ENCODE measurements at places on chromosomes 6 and 20. TPM values are rescaled to one million over a fixed set of nuclear protein-coding genes. Genes with fewer than 3 reads are reported as not detected.

RIN2 gene
- total RNA-seq = 0.57 TPM

MAFB gene
- not detected for total RNA-seq

WFDC10B gene
- total RNA-seq = not detected

KCNQ5 gene
- 0.59 TPM for total RNA-seq

STX11 gene
- total RNA-seq = 30.1 TPM

CEP43 gene
- 32.5 TPM for total RNA-seq

- peaks cover 43% of the 10 kb centered on the region for H3K4me1 ChIP-seq
- H3K27me3 ChIP-seq = no peaks in the 10 kb centered on the region
Measured at GRCh38 chr6:52577778-52578463, 1.1 kb upstream of the TRAM2 start.

GRCh38 chr6:160042788-160043301 is 74.0 kb downstream of the IGF2R start:
- no peak overlapping the region for H3K27ac ChIP-seq
- H3K27me3 ChIP-seq = no peaks in the 10 kb centered on the region
- H3K36me3 ChIP-seq = peaks cover 82% of the 10 kb centered on the region
- H3K4me1 ChIP-seq = peaks cover 7% of the 10 kb centered on the region
- H3K4me3 ChIP-seq = no peak overlapping the region

DNA sequence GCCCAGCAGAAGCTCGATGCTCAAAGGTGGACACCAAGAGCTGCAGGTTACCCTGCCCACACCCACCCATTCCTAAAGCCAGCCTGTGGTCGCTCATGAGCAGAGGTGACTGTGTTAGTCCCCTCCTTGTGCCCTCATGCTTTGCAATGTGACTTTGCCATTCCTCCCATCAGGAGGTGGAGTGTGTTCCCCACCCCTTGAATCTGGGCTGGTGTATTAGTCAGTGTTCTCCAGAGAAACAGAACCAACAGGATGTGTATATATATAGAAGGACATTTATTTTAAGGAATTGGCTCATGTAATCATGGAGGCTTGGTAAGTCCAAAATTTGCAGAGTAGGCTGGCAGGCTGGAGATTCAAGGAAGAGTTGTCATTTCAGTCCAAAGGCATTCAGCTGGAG is 54.4 kb upstream of the RNF24 start:
- no peak for DNase-seq
- H3K4me3 ChIP-seq = no peak overlapping the region
- no peaks in the 10 kb centered on the region for H3K36me3 ChIP-seq
- H3K27me3 ChIP-seq = no peaks in the 10 kb centered on the region

DNA sequence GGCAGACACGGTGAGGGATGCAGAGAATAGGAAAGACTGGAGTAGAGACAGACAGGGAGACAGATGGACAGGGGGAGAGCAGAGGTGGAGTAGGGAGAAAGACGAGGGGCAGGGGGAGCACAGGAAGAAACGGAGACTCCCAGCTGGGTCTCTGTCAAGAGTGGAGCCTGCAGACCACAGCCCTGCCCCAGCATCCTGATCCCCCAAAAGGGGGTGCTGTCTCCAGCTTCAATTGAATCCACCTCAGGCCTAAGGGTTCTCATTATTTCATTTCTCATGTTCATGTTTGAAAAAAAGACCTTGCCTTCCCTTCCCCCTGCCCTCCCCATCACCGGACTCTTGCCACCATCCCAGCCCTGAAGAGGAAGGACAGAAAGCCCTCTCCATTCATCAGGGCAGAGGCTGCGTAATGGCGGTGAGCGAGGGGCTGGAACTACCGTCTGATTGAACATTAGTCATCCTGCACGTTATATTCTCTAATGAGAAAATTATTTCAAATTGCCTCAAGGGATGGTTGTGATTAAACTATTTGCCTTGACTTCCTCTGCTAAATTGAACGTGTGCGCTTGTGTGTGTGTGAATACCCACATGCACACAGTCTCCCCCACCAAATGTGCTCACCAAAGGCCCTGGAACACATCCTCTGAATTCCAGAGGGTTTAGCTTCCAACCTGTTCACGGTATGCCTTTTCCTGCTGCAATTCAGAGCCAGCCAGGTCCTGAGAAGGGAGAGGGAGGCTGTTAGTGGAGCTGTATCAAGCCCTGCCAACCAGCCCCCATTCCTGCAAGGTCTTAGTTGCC is 98.3 kb downstream of the CDC5L start:
- no peaks in the 10 kb centered on the region for H3K36me3 ChIP-seq
- H3K27me3 ChIP-seq = no peaks in the 10 kb centered on the region
- H3K4me3 ChIP-seq = no peak overlapping the region
- no peak overlapping the region for H3K27ac ChIP-seq
- DNase-seq = no peak

GRCh38 chr20:62692176-62692575 is 16.5 kb upstream of the NTSR1 start:
- DNase-seq = no peak
- H3K4me3 ChIP-seq = no peak overlapping the region
- no peaks in the 10 kb centered on the region for H3K36me3 ChIP-seq

DNA sequence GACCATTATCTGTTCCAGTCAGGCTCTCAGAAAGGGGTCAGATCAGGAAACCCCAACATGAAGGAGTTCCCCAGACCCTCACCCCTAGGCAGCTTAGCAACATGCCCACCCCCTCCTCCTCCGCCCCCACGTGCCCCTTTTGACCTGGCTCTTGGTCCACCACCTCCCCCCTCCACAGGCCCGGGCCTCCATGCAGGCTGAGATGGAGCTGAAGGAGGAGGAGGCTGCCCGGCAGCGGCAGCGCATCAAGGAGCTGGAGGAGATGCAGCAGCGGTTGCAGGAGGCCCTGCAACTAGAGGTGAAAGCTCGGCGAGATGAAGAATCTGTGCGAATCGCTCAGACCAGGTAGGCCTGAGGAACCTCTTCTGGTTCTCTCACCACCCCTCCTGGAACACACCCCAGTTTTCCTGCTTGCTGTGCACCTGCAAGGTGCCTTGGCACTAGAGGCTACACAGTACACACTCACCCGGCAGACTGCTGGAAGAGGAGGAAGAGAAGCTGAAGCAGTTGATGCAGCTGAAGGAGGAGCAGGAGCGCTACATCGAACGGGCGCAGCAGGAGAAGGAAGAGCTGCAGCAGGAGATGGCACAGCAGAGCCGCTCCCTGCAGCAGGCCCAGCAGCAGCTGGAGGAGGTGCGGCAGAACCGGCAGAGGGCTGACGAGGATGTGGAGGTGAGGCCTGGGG is 21.9 kb downstream of the DEF6 start:
- no peak overlapping the region for H3K4me3 ChIP-seq
- no peaks in the 10 kb centered on the region for H3K27me3 ChIP-seq
- no peak for DNase-seq
- H3K36me3 ChIP-seq = peaks cover 89% of the 10 kb centered on the region
- H3K4me1 ChIP-seq = peaks cover 16% of the 10 kb centered on the region
- no peak overlapping the region for H3K27ac ChIP-seq

- DNase-seq = no peak
- no peaks in the 10 kb centered on the region for H3K27me3 ChIP-seq
- no peak overlapping the region for H3K27ac ChIP-seq
- no peaks in the 10 kb centered on the region for H3K36me3 ChIP-seq
Measured at GRCh38 chr6:166747644-166748595, 120.9 kb upstream of the RPS6KA2 start.

GRCh38 chr20:63067721-63068560 is 61.2 kb upstream of the BHLHE23 start:
- DNase-seq = no peak
- H3K4me3 ChIP-seq = no peak overlapping the region
- no peaks in the 10 kb centered on the region for H3K36me3 ChIP-seq
- peaks cover 5% of the 10 kb centered on the region for H3K27me3 ChIP-seq

DNA sequence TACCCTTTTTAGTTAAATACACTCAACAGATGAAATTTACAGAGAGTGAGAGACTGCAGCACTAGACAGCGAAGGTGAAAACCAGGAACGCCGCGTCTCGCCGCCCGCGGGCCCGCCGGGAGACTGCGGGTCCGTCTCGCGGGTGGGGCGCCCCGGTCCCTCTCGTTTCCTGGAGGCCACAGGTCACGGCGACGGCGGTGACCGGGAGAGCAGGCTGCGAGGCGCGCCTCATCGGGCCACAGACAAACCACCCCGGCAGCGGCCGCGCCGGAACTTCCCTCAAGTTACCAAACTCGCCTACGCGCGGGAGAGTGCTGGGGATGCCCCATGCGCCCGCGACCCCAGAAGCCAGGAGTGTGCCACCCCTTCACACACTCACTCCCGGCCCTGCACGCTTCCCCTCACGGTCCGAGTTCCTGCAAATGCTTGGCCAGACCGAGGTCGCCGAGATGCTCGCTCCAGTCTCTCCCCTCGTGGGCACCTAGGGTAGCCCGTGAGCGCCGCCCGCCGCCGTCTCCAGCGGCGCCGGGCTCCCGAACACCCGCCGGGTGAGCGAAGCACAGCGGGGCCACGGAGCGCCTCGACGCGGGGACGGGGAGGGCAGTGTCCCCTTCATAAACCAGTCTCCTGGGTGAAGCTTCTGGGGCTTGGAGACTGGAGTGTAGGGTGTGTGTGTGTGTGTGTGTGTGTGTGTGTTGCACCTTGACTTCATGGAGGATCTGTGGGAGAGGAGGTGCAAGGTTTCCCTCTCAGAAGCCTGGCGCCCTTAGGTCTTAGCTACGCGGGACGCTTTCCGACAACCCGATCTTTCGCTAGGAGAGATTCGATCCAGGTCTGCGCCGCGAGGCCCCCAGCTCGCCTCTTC is 1.4 kb downstream of the BACH2 start:
- no peaks in the 10 kb centered on the region for H3K36me3 ChIP-seq
- peak; percentile 48 for DNase-seq
- H3K4me3 ChIP-seq = peak overlapping the region; percentile 90

GRCh38 chr6:39207416-39208222 is 21.7 kb downstream of the KCNK5 start:
- no peaks in the 10 kb centered on the region for H3K36me3 ChIP-seq
- H3K27me3 ChIP-seq = no peaks in the 10 kb centered on the region
- DNase-seq = no peak

- DNase-seq = no peak
- H3K27me3 ChIP-seq = no peaks in the 10 kb centered on the region
- peaks cover 13% of the 10 kb centered on the region for H3K4me1 ChIP-seq
- peaks cover 2% of the 10 kb centered on the region for H3K36me3 ChIP-seq
Measured at GRCh38 chr6:143647191-143647590, 30.6 kb upstream of the PHACTR2 start.

GRCh38 chr6:40274058-40274457 is 313.1 kb downstream of the LRFN2 start:
- H3K27ac ChIP-seq = no peak overlapping the region
- H3K36me3 ChIP-seq = no peaks in the 10 kb centered on the region
- no peaks in the 10 kb centered on the region for H3K27me3 ChIP-seq
- no peaks in the 10 kb centered on the region for H3K4me1 ChIP-seq

GRCh38 chr20:19841740-19842139 is 83.7 kb downstream of the RIN2 start:
- no peaks in the 10 kb centered on the region for H3K4me1 ChIP-seq
- no peak for DNase-seq
- H3K27ac ChIP-seq = no peak overlapping the region
- H3K4me3 ChIP-seq = no peak overlapping the region

- H3K36me3 ChIP-seq = peaks cover 39% of the 10 kb centered on the region
- H3K4me3 ChIP-seq = no peak overlapping the region
- H3K27me3 ChIP-seq = no peaks in the 10 kb centered on the region
- no peak overlapping the region for H3K27ac ChIP-seq
- peak; percentile 20 for DNase-seq
Measured at GRCh38 chr6:34982424-34982852, 93.4 kb downstream of the ANKS1A start.

DNA sequence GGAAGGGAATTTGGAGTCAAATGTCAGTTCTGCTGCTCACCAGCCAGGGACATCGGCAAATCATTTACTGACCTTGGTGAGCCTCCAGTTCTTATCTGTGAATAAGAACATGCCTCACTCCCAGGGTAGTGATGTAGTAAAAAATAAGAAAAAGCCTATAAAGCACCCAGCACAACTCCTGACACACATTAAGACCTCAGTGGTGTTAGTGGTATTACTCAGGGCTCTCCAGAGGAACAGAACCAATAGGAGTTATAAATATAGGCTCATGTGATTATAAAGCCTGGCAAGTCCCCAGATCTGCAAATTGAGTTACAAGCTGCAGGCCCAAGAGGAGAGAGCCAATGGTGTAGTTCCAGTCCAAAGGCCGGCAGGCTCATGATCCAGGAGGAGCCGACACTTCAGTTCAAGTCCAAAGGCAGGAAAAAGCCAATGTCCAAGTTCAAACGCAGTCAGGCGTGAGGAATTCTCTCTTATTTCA is 71.3 kb upstream of the EYA2 start:
- H3K4me1 ChIP-seq = no peaks in the 10 kb centered on the region
- H3K27me3 ChIP-seq = peaks cover 3% of the 10 kb centered on the region
- no peak overlapping the region for H3K27ac ChIP-seq
- no peak overlapping the region for H3K4me3 ChIP-seq
- no peak for DNase-seq
- H3K36me3 ChIP-seq = no peaks in the 10 kb centered on the region

GRCh38 chr6:25056130-25056529 is 120.4 kb upstream of the RIPOR2 start:
- peak overlapping the region; percentile 81 for H3K27ac ChIP-seq
- H3K36me3 ChIP-seq = no peaks in the 10 kb centered on the region
- DNase-seq = peak; percentile 87
- H3K27me3 ChIP-seq = no peaks in the 10 kb centered on the region

GRCh38 chr6:144104898-144105487 is 9.6 kb upstream of the SF3B5 start:
- H3K4me3 ChIP-seq = no peak overlapping the region
- H3K27me3 ChIP-seq = peaks cover 2% of the 10 kb centered on the region
- DNase-seq = peak; percentile 20
- no peaks in the 10 kb centered on the region for H3K4me1 ChIP-seq
- no peaks in the 10 kb centered on the region for H3K36me3 ChIP-seq

Data from CD4-positive, CD25-positive, alpha-beta regulatory T cell (primary cell).